ENCODE measurements at places on chromosomes 7 and 10.

- no peak for DNase-seq
Observed at GRCh38 chr7:149821191-149822148, 16.7 kb upstream of the ZNF862 start.

GRCh38 chr10:10617686-10618085 lies 400.0 kb upstream of the CELF2 start:
- no peak for DNase-seq

DNA sequence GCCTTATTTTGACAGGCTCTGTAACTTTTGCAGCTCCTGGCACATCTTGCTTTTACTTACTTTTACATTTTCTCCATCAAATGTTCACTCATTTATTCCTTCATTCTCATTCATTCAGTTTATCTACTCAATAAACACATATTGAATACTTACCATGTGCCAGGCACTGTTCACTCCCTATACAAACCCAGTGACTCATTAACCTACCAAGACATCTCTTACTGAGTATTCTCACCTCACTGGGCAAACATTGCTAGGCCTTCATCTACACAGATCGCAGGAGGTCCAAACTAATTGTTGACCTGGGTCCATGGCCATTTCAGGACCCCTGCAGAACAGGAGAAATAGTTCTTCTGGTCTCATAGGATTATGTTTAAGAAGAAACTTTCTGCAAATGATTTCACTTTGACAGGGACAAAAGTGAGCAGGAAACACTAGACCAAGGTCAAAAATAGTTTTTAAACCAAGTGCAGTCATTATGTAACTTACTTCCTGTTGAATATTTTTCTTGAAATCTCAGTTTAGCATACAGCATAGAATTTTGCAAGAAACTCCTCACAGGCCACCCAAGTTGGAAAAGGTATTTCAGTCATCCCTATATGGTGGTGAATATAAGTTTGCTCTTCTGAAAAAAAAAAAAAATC lies 17.6 kb downstream of the SLC26A4 start:
- no peak for DNase-seq

DNA sequence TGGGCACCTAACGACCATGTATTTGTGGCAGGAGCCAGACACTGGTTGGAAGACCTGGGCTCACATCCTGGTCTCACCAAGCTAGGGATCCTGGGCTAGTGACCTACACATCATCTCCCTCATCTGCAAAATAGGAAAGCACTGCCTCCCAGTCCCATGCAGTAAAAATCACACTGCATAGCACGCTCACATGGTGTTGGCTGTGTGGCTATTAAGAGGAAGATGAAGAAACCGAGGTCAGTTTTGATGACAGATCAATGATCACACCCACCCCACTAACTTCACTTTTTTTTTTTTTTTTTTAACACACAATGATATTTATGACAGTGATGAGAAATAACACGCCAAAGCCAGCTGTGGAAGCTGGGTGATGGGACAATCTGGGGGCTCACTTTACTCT lies 146.5 kb downstream of the RNF216 start:
- no peak for DNase-seq

DNA sequence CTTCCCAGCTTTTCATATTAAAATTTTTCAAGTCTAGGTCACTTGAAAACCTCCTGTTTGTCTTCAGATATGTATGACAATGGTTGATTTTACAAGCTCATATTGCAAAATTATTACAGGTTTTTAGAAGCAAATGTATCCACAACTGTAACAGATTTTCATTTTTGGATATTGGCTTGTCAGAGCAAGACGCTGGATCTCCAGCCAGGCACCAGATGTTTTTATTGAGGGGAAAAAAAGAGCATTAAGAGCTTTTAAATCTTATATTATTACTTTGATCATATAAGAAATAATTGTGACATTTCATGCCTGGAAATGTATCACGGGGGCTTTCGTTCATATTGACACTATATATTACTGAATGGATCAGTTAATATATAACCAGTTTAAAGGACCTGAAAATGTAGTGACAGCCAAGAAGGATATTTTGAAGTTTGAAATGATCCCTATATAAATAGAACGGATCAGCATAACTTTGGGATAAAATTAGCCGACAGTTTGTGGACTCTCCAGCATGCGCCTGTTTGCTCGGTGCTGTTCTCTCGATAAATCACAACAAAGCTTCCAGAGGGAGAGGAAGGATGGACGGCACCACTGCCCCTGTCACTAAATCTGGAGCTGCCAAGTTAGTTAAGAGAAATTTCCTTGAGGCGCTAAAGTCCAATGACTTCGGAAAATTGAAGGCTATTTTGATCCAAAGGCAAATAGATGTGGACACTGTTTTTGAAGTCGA lies at the start of gene ASB4:
ASB4 (plus strand) TSS at position 553 of the 733 bp plus-strand sequence; CDS start at position 582, 29 bp downstream.
- no peak for DNase-seq

DNA sequence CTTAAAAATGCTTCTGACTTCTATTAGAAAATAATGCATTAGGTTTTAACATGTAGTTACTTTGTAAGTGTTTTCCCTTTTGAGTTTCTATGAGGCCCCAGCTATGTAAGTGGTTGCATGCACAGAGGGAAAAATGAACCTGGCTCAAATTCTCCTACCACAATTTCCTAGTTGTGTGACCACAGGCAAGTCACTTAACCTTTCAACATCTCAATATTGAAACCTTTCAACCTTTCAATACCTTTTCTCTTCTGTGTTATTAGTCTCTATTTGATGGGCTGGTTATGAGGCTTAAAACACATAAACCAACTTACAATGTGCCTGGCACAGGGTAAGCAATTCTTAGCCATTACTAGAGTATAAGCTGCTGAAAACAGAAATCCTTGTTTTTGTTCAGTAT lies 203.0 kb downstream of the KCND2 start:
- no peak for DNase-seq

DNA sequence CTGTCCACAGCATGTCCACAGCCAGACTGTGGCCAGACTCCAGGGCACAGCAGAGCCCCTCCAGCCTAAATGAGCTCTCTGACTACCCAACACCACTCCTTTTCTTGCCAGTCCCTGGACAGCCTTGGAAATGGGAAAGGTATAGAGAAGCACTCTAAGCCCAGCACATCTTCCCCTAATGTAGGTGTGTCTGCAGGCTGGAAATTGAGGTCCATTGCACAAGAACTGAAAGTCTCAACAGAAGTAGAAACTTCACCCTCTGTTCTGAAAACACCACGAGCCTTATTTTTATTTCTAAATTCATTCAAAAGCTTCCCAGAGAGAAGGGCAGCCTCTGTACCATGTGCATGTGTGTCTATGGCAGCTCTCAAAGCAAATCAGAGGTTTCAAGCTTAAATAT lies 3.7 kb upstream of the KCNMA1 start:
- no peak for DNase-seq

GRCh38 chr7:34155220-34155908 lies 250.0 kb downstream of the BMPER start:
- no peak for DNase-seq

- no peak for DNase-seq
Observed at GRCh38 chr7:133822001-133822641, 305.0 kb upstream of the LRGUK start.

DNA sequence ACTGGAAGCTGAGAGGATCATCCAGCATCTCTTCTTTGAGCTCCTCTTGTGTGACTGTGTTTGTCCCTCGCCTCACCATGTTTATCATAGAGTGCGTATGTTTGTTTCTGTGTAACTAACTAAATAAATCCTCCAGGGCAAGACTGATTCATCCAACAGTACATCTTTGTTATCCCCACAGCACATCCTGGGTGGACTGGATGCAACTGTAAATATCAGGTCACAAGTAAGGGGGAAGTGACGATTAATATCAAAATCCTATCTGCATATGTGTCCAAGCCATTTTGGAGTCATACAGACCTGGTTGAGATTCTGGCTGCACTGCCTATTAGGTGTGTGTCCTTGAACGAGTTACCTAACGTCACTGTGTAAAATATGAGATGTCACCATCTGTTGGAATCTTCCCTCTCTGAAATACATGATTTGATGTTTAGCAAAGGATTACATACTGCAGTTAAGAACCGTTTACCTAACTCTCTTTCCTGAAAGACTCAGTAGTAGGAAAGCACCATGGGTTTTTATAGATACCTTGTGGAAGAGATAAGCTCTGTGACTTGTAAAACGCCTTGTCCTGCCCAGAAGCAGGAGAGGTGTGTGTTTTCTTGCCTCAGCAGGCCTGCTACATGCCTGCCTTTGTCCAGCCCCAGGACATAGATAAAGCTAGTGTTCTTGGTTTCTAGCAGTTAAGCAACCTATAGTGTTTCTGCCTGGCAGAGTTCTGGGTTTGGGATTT lies 25.8 kb downstream of the WBP1L start:
- no peak for DNase-seq

DNA sequence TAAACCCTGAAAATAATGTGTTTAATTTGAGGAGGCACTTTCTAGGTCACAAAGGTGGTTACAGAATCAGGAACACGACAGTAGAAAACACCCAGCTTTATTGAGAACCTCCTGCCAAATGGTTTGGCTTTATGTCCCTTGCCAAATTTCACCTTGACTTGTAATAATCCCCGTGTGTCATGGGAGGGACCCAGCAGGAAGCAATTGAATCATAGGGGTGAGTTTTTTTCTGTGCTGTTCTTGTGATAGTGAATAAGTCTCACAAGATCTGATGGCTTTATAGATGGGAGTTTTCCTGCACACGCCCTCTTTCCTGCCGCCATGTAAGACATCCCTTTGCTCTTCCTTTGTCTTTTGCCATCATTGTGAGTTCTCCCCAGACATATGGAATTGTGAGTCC lies 193.8 kb upstream of the KLF6 start:
- DNase-seq, result no peak

- DNase-seq, result no peak
Observed at GRCh38 chr7:14020339-14020900, 31.0 kb upstream of the ETV1 start.

DNA sequence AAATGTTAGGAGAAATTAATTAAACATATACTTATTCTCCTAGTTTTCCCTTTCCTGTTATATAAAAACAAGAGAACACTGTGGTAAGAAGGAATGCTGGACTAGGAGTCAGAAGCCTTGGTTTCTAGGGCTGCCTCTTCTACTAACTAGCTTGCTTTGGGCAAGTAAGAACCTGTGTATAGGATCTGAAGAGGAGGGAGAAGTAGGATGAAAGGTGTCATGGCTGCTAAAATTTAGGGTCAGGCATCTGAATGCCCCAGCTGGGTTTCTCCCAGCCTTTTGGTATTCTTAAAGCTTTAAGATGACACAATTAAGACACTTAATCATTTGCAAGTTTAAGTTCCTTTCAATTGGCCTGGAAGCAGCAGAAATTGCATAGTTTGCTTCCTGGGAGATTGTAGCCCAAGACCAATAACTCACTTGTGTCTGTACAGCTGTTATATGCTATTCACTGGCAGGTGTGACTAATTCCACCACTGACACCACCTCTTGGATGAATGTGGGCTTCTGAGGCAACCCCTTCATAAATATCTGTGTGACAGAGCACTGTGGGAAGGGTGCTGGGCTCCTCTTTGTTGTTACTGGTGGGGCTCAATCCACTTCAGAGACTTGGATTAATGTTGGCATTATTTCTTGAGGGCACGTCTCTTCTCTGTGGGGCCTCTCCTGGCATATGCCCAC lies 137.2 kb downstream of the LRMDA start:
- no peak for DNase-seq

DNA sequence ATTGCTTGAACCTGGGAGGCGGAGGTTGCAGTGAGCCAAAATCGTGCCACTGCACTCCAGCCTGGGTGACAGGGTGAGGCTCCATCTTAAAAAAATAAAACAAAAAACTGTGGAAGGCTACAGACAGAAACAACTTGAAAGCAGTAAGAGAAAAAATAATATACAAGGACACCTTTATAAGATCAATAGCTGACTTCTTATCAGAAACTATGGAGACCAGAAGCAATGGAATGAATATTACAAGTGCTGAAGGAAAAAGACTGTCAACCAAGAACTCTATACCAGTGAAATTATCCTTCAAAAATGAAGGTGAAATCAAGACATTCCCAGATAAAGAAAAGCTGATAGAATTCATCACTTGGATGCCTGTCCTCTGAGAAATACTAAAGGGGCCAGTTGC lies 49.0 kb downstream of the RBAK start:
- no peak for DNase-seq

DNA sequence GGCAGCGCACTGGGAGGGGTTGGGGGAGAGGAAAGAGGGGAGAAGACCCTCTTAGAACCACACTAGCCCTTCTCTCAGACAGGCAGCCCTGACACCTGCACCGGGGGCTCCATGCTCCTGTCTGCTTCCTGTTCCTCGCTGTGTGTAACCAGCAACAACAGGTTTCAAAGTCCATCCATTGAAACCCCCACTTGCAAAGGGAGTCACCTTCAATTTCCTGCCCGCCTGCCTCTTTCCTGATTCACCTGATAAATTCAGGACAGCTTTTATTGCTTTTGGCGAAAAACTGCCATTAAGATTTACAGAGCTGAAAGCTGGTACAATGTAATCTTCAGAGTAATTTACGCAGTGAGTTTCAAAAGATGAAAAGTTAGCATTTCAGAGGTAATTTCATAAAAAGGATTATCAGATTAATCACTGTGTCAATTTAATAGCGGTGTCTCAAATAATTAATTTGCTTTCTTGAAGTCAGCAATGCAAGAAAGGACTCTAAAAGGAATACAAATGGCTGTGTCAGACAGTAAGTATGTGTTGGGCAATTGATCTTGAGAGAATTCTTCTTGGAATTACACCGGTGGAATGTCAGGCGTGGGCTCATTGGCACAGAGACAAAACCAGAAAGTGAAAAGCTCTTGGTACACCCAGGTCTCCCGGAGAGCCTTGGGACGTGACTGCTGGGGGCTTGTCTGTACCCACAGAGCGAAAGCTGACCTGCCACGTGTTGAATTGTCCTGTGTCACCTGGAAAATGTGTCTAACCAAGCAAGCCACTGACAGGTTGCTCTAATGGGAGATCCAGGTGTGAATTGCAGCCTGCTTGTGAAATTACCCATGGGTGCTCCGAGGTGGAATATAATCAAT lies 60.7 kb downstream of the TMEM209 start:
- no peak for DNase-seq

- no peak for DNase-seq
Observed at GRCh38 chr7:40232242-40232893, 97.6 kb downstream of the SUGCT start.

GRCh38 chr10:81570349-81570748 lies 304.6 kb upstream of the NRG3 start:
- DNase-seq, result no peak

GRCh38 chr7:100582041-100582579 lies 3.8 kb downstream of the LRCH4 start:
- DNase-seq, result no peak

Measured in NCI-H2107 (cell line).